ENCODE measurements at places on chromosomes 3 and 15.

GRCh38 chr3:139686206-139686605, 8.4 kb upstream of the NMNAT3 start:
- DNase-seq = no peak

DNA sequence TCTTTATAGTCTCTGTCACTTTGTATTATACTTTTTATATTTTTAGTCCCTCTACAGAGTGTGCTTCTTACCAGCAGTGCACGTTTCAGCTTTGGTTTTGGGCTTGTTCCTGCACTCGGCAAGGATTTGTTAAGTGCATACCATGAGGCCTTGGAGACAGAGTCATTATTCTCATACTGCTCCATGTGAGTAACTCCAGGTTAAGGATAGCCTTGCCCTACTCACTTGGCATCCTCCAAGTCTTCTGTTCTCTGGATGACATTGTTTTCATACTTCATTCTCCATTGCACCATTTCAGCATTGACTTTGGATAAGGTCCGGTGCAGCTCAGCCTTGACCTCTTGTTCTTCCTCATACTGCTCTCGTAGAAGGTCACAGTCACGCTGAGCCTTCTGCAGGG, 96.4 kb downstream of the MYH15 start:
- no peak for DNase-seq

GRCh38 chr3:28971156-28971555, 309.7 kb upstream of the RBMS3 start:
- DNase-seq = no peak

GRCh38 chr3:45915518-45916231, 27.6 kb upstream of the CXCR6 start:
- DNase-seq = no peak

- DNase-seq = no peak
Observed at GRCh38 chr3:183590442-183590841, 34.9 kb upstream of the KLHL6 start.

GRCh38 chr3:132654721-132655120, 4.9 kb downstream of the ACAD11 start:
- no peak for DNase-seq

DNA sequence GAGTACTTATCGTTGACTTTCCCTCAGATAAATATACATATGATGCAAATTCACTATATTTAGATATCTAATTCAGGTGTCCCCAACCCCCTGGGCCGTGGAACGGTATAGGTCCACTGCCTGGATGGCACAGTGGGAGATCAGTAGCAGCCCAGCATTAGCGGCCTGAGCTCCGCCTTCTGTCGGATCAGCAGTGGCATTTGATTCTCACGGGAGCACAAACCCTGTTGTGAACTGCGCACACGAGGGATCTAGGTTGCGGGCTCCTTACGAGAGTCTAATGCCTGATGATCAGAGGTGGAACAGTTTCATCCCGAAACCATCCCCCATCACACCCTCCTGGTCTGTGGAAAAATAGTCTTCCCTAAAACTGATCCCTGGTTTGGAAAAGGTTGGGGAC, 6.9 kb downstream of the KNL1 start:
- no peak for DNase-seq

- DNase-seq = no peak
Observed at GRCh38 chr3:183583331-183584245, 28.1 kb upstream of the KLHL6 start.

- DNase-seq = no peak
Observed at GRCh38 chr3:187021748-187022402, 91.5 kb downstream of the ST6GAL1 start.

DNA sequence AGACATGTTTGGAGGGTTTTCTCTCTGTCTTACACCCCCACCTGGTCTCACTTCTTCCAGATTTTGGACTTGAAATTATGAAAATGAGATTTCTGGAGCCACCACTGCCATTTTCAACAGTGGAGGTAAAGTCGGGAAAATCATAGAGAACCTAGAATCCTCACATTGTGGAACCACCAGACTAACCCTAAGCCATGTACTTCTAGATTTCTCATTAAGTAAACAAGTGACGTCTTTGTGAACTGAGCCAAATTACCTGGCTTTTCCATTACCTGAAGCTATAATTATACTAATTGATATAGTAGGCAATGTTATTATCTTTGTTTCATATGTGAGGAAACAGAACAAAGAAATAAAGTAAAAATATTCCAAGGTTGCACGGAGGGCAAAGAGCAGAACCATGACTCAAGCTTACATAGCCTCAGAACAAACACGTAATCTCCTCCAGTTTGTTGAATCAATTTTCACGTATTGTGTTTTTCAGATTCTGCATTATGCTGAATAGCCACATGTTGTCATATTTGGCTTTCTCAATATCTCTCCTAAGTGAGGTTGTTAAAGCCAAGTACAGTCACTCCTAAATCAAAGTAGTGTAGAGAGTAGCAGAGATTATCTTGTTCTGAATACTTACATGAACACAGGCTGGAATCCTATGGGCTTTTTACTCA, 101.3 kb upstream of the CMC1 start:
- DNase-seq = no peak

GRCh38 chr15:95470529-95470928, 860.0 kb upstream of the NR2F2 start:
- DNase-seq = no peak

GRCh38 chr3:88744896-88745295, 362.5 kb upstream of the EPHA3 start:
- no peak for DNase-seq

GRCh38 chr3:139481116-139481515, 4.8 kb upstream of the RBP2 start:
- no peak for DNase-seq

- DNase-seq = peak; percentile 49
Observed at GRCh38 chr15:51750792-51751696, at the start of gene TMOD2. TSS of gene TMOD2 (plus strand) at chr15:51751597. CDS start at chr15:51766442, 14,845 bp downstream.

GRCh38 chr3:118167571-118167970, 867.1 kb downstream of the IGSF11 start:
- no peak for DNase-seq

GRCh38 chr3:102712896-102713295, 278.1 kb downstream of the ZPLD1 start:
- no peak for DNase-seq

- DNase-seq = no peak
Observed at GRCh38 chr3:100306695-100307094, 27.9 kb upstream of the NIT2 start.

DNA sequence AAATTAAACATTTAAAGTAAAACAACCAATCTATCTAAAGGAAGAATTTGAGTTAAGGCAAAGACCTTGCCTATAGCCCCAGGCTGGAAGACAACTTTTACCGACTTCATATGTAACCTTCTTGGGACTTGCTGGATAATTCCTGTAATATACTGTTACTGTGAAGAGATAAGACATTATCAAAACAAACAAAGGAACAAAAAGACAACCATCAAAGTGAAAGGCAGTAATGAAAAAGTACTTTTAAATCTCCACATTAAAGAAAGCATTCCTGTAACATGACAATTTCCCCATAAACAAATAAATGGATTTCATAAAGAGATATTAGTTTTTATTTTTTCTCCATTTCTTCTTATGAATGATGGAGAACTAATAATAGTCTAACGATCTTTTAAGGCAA, 2.4 kb downstream of the CMTM6 start:
- DNase-seq = no peak

- no peak for DNase-seq
Observed at GRCh38 chr3:196604548-196604947, 34.9 kb upstream of the NRROS start.

GRCh38 chr3:152155246-152156020, 113.3 kb upstream of the MBNL1 start:
- no peak for DNase-seq

DNA sequence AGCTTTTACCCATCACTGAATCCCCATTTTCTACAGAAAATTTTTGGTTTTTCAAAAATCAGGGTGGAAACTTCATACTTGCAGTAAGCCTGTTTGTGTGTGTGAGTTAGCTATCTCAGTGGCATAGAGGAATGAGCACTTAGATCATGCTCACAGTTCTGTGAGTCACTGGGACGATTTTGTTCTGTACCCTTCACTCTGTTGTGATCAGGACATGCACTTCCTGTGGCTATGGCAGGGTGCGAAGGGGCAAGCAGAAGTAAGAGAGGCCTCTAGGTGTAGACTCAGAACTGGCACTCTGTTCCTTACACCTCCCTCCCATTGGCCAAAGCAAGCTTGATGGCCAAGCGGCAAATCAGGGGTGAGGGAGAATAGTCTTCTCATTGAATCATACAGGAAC, 11.6 kb downstream of the NIPA2 start:
- DNase-seq = no peak

DNA sequence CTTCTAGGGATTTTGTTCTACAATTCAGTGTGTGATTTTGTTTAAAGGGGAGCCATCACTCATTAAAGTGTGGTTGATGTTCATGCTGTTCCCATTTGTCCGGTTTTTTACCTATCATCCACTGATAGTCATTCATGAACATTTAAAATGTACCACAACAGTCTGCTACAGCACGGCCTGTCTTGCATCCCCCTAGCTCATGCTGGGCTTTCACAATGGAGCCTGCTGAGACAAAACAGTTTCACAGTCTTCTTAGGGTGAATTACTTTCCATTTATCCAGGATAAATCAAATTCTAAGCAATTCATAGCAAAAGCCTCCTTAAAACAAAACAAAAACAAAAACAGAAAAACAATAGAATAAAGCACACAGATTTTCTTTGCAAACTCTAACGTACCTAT, 627.2 kb downstream of the CADM2 start:
- DNase-seq = no peak

DNA sequence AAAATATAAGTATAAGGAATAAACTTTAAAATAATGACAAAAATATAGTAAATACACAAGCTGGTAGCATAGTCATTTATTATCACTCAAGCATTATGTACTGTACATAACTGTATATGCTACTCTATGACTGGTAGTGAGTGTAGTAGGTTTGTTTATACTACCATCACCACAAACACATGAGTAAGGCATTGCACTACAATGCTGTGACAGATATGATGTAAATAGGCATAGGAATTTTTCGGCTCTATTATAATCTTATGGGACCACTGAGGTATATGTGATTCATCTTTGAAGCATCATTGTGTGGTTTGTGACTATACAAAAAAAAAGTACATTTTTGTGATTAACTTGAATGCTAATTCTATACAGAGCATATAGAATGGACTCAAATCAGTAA, 35.3 kb upstream of the FBN1 start:
- no peak for DNase-seq

GRCh38 chr3:153008226-153008625, 153.8 kb upstream of the RAP2B start:
- no peak for DNase-seq

DNA sequence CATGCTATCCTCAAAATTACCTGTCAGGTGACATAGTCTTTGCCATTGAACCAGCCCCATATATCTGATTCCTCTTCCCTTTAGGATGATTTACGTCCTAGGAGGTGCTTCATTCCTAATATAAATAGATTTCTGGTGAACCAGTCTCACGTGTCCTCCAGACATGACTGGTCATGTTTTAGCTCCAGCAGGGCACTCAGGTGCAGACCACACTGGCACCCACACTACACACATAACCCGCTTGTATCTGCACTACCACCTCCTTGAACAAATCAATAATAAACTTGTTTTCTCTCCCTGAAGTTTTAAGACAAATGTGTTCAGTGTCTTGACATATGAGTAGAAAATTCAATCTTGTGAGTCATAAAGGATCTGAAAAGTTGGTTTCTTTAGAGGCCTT, 155.5 kb downstream of the GOLIM4 start:
- DNase-seq = no peak

DNA sequence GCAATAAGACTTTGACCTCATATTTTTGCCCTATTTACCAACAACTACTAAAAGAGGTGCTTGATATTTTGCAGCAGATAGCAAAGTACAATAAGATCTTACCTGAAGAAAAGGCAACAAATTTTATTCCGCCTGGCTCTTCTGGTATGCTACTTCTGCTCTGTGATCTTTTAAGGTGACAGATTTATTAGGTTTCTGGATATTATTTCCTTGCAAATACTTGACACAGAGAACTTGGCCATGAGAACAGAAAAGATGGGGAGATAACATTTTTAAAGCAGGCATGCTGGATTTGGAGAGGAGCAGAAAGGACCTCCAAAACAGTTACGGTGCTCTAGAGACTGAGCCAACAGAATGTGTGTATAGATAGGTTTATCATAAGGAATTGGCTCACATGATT, 86.7 kb upstream of the RNF7 start:
- no peak for DNase-seq

All from uterus (tissue), 4 donors.